Activated T-cell treated with anti-CD3 and anti-CD28 coated beads, Interleukin-2, amount 50 U/mL, for 48 hours (primary cell): ENCODE measurements at places on chromosomes 2 and 18.
A peak's percentile ranks its signal among the peaks of the same experiment; 100 is the strongest.

DNA sequence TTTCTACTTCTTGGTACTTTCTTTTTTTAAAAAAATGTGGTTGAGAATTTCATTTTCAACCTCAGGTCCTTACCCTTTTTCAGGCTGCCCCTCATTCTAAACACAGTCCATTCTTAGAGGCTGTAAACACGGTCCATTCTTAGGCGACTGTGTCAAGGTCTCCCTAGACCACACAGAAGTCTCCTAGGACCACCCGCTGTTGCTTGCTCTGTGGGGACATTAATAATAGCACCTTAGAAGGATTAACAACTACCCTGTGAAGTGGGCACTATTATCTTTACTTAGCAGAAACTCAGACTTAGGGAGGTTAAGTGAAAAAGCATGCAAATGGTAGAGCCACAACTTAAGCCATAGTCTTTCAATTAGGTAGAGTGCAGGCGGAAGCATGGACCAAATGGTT, 91.7 kb downstream of the RBMS1 start:
- no peak for DNase-seq

GRCh38 chr18:66749481-66750035, 145.7 kb upstream of the CDH19 start:
- no peak for DNase-seq

DNA sequence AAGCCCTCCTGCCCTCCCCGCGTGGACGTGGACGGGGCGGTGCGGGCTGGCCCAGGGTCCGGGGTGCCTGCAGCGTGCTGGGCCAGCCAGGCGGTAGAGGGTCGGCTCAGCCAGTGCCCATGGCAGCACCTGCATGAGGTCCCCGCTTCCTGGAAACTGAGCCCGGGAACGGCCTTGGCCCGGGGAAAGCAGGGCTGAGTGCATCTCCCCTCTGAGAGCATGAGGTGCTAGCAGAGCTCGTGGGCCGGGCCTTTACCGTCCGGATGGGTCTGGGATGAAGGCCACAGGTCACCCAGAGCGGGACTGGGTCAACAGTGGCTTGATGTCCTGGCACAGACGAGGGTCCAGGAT, 39.8 kb downstream of the TSHZ1 start:
- no peak for DNase-seq

DNA sequence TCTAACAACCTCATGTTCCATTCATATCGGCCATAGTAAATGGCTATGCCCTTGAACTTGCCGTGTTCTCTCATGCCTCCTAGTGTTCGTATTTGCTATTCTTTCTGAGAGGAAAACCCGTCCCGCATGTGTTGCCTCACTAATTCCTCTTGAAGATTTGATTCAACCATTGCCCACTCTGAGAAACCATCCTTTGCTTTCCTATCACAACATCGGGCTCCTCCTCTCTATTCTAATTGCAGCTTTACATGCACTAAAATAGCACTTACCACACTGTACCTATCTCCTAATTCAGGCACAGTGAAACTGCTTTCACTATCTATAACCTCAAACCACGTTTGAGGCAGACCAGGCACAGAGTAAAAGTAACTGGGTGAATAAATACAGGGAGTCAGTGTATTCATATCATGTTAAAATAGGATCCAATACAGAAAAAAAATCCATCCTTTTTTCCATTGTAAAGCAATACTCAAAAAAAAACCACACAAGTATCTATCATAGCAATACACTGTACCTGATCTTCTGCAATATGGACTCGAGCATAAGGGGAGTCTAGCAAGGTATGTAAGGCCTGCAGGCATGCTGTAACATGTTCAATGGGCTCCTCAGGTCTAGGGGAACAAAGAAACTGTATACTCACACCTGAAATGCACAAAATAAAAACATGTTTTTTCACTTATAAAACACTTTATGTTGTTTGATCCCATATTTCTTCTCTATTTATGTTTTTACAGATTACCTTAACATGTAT, 39.0 kb upstream of the STRN start:
- DNase-seq = no peak

- no peak for DNase-seq
Observed at GRCh38 chr2:102708847-102709559, 52.8 kb upstream of the TMEM182 start.

DNA sequence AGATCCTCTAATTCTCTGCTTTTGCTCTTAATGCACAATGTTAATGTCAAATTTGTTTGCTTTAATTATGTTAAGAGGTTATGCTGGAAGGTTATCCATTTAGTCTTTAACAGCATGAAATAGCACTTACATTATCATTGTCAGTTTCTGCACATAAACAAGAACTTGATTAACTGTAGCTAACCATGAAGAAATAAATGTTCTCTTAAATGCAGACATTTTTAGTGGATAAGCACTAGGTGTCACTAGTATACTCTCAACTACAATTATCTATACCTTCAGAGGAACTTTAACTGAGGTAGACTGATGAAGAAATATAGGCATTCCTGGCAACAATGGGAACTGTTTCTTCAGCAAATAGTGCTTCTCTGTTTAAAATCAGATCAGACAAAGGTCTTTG, 178.8 kb upstream of the CHST9 start:
- DNase-seq = no peak

DNA sequence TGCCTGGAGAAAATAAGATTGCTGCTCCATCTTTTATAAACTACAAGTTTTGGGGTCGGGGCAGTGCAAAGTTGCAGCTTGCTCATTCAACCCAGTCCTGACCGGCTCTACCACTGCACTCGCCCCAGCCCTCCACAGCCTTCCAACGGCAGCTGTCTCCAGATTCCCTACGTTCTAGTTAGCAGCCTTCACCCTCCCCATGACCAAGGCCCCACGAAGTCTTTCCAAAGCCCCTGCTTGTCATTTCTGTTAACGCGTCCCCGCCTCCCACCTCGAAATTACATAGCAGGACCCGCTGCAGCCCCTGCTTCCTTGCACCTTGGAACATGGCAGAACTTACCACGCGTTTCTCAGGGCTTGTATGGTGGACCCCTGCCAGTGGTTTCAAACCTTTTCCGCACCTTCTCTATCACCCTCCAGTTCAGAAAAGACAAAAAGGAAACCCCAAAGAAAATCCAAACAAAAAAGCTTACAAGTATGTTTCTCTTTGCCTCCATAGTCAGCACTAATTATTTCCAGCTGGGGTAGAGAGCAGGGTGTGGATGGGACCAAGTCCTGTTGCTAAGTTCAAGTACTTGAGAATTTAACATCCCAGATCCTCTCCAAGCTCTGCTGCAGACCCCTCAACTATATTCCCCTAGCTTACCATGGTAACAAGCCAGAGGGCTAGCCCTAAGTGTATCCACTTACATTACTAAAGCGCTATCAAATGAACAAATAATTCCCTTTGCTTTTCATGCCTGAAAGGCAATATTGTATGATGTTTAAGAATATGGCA, 161.5 kb downstream of the TGIF1 start:
- no peak for DNase-seq

DNA sequence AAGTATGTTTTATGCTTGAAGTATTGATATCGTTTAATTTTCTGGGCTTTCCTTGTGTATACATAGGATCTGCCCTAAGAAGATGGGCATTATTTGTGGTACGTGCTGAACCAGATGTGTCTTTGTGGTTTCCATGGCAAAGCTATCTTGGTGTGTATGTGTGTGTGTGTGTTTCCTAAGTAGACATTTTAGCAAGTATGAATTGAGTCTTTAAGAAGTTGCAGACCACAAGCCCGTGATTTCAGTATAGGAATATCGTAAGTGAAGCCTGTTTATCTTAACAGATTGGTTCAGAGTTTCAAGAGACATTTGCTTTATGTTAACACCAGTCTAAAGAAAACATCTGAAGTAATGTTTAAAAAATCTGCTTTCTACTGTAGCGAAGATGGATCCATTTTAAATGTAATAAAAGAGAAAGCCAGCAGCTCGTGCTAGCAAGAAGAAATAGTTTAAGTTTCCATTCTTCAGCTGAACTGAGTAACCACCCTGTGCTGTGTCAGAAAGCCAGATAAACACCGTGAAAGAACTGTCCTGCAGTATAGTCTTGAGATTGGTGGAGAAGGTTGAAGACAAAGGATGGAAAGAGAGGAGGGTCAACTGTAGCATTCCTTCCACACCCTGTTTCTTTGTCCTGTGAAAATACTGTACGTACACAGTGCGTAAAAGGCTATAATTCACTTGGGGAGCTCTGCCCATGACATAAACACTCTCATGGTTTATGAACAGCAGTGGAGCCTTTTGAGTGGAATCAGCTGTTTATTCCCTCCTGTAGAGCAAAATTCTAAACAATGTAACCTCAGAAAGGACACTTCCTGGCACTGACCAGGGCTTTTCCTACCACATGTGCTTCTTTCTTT, 91.9 kb upstream of the FOSL2 start:
- no peak for DNase-seq

- no peak for DNase-seq
Observed at GRCh38 chr2:58930537-58930936, 689.4 kb upstream of the FANCL start.

GRCh38 chr2:195370167-195370943, 286.7 kb upstream of the SLC39A10 start:
- DNase-seq = no peak

- DNase-seq = no peak
Observed at GRCh38 chr2:209619782-209620181, 151.8 kb upstream of the UNC80 start.

- DNase-seq = no peak
Observed at GRCh38 chr2:216878072-216878471, 18.2 kb upstream of the TNP1 start.

DNA sequence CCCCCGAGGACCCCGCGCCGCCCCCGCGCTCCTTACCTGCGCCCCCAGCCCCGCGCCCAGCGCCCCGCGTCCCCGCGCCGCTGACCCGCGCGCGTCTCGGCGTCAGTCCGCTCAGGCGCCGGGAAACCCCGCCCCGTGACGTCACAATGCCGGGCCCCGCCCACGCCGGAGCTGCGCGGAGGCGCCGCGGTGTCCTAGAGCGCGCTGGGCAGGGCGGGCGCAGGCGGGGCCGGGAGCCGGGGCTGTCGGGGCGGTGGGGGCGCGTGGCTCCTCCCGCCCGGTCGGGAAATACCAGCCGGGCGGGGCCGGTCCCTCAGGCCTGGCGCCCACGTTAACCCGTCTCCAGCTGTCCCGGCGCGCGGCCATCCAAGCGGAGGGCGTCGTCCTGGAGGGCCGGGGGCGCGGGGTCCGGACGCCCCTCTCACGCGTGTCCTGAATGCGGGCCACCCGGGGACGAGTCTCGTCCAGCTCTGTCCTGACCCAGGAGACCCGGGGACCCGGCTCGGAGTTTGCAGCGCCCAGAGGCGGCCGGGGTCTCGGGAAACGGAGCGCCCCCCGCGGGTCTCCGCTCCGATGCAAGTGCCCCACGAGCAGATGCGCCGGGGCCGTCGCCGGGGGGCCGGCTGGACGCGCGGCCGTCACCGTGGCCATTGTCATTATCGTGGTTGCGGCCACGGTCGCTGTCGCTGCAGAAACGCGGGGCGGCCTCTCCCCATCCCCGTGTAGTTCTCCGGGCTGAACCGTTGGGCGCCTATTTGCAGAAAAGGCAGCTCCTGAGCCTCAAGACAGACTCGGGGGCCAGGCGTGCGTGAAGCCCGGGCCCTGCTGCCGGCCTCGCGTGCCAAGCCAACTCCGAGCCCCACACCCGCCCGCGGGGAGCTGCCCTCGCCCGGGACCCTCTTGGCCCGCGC, at the start of gene SLC66A2:
TSS of gene SLC66A2 (minus strand) at position 109 of the 911 bp plus-strand sequence. CDS start 727 bp downstream, outside the sequence.
- peak; percentile 96 for DNase-seq

DNA sequence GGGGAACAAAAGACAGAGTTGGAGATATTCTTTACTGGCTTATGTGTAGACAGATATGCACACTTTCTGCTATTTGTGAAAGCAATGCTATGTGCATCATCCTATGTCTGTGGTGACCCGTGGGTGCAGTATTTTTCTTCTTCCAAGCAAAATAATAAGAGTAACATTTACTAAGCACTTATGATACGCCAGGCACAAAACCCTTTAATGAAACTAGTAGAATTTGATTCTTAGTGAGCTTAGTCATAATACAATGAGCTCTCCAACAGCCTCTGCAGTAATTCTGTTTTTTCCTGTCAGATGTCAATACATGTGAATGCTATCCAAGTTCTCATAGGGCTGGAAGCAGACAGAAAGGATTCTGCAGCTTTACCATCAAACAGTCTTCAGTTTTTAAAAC, 130.6 kb downstream of the RAD51AP2 start:
- DNase-seq = no peak

GRCh38 chr2:28363686-28364280, 28.9 kb upstream of the FOSL2 start:
- DNase-seq = no peak

DNA sequence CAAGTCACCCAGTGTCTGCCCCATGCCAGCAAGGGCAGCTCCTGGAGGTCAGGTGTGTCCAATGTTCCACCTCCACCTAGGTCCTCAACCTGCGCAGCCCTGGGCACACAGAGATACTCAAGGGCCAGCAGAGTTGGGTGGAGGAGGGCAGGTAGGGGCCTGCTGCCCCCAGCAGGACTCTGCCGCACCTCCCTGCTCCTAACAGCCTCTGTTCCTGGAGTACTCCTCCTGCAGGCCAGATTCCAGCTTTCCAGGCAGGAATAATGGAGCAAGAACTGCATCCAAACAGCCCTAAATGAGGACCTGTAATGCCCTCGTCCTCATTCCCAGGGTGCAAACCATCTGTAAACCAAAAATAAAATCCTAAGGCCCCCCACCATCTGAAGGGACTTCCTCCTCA, 44.4 kb upstream of the ACAA2 start:
- no peak for DNase-seq

GRCh38 chr2:126971481-126972278, 73.0 kb downstream of the TEX51 start:
- peak; percentile 73 for DNase-seq

GRCh38 chr2:189203177-189203799, 23.7 kb upstream of the COL5A2 start:
- no peak for DNase-seq
